Sigmoid colon (tissue), 7 donors: ENCODE measurements at places on chromosomes 7 and 10. TPM values are rescaled to one million over a fixed set of nuclear protein-coding genes. Genes with fewer than 3 reads are reported as not detected.

- no peak for DNase-seq
These were observed 170.1 kb downstream of the DOCK4 start for GRCh38 chr7:112036071-112036470.

DNA sequence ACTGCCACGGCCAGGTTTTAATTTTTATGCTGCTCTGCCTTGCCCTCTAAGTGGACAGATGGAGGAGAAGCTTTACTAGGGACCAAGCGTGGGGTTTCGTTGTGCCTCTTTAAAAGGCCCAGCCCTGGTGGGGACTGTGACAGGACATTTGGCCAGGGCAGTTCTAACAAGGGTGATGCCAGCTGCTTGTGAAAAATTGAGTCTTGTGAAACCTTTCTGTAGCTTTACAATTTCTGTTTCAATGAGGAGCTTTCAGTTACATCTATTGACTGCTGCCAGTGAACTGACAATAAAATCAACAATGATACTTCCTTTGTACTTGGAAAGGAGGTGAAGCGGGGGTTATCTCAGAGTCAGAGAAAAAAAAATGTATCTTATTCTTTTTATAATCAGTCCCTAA is 233.1 kb upstream of the CSTF2T start:
- no peak for DNase-seq

GRCh38 chr7:4667776-4668509 is 14.2 kb upstream of the FOXK1 start:
- DNase-seq, result peak; percentile 44

The CUBN gene
- not detected for polyA plus RNA-seq

The MALRD1 gene
- polyA plus RNA-seq, result not detected

DNA sequence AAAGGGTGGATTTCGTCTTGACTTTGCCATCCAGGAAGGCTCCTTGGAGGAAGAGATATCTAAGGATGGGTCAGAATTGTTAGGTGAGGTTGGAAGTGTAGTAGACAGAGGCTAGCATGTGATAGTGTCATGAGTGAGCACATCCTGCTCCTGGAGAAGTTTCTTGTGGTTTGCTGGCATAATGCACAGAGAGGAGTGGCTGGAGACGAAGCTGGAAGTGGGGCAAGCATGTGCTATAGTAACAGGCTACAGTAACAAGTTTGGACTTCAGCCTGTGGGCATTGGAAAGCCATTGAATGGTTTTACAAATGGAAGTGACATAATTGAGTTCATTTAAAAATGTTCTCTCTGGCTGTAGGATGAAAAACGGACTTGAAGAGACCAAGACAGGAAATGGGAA is 175.6 kb upstream of the VWC2 start:
- DNase-seq, result no peak

The DLX6 gene
- not detected for polyA plus RNA-seq

The NAT16 gene
- polyA plus RNA-seq, result not detected

- DNase-seq, result peak; percentile 61
These were observed 60.7 kb downstream of the ZRANB1 start for GRCh38 chr10:125002423-125003145.

The NPTX2 gene
- polyA plus RNA-seq, result 4.7 TPM

The GRID1 gene
- not detected for polyA plus RNA-seq

- no peak for DNase-seq
These were observed 5.5 kb upstream of the BLNK start for GRCh38 chr10:96276831-96277230.

DNA sequence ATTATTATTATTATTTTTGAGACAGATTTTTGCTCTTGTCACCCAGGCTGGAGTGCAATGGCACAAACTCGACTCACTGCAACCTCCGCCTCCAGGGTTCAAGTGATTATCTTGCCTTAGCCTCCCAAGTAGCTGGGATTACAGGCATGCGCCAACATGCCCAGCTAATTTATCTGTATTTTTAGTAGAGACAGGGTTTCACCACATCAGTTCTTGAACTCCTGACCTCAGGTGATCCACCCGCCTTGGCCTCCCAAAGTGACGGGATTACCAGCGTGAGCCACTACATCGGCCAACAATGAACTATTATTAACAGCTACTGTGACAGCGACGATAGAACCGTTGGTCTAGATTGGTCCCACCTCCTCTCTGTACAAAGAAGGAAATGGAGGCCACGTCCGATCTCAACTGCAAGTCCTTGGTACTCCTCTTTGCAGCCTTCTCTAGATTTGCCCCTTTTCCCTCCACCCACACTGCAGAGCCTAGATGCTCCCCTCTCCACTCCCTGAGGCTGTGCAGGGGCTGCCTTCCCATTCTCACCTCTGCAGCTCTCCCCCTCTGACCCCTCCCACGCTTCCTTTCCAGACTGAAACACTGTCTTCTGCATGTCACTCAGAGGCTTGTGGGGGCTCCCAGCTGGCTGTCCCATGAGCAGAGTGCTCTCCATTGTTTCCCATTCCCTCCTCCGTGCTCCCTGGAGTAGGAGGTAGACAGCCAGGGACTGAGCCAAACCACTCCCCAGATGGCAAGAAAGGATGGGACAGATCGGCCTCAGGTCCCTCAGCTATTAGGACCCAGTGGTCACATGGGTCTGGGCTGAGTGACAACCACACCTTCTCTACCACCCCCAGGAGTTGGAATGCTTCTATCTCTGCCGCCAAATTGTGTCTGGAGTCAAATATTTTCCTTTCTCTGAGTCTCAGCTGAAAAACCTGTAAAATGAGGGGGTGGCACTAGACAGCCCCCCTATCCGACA is 2.3 kb downstream of the LOXL4 start:
- DNase-seq, result no peak

DNA sequence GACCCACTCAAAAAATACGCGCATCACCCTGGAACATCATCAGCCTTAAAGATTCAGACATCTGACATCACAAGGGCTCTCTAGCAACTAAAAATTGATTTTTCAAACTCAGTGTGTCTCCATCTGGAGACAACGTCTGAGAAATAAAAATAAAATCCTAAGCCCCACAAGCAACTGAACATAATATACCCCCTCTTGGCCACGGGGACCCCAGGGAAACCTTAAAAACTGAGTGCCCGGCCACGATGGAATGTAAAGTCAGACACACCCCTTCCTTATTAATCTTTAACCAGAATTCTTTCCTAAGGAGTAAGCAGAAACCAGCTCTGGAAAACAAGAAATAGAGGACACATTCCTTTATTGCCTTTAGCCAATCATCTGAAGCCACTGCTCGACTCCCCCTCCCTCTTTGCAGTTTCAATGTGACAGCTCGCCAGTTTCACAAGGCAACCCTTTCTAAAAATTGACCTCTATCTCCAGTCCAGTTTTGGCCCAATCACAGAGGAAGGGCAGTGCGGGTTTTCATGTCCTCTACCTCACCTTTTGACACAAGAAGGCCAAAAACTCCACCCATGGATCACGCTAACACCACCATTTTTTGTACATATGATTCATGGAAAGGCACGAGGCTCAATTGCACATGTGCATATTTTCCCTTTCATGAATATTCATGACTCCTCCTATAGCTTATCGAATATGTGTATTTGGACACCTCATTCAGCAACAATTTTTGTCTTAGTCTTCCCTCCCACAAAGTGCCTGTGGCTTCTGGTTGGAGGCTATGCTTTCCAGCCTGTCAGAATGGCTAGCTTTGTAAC is 24.2 kb downstream of the IFIT3 start:
- DNase-seq, result no peak

- DNase-seq, result peak; percentile 40
These were observed 56.7 kb downstream of the NEURL1 start for GRCh38 chr10:103550229-103550628.

DNA sequence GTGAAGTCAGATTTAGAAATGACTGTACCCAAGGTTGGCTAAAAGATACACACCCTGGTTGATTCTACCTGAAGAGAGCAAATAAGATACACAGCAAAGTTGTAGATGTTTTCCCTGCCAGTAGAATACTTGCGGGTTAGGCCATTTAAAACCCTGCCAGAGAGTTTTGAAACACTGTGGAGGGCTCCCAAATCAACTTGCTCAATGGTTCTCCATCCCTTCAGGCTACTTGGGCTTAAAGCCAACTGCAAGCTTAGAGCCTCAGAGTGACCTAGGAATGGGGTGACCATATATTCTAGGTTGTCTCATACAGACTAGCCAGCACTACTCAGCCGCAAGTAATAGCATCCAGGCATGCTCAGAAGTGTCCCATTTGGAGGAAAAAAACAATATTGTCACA is 10.0 kb downstream of the CAV1 start:
- DNase-seq, result peak; percentile 77

- DNase-seq, result no peak
These were observed 154.3 kb downstream of the PPP1R3A start for GRCh38 chr7:113764401-113765035.

DNA sequence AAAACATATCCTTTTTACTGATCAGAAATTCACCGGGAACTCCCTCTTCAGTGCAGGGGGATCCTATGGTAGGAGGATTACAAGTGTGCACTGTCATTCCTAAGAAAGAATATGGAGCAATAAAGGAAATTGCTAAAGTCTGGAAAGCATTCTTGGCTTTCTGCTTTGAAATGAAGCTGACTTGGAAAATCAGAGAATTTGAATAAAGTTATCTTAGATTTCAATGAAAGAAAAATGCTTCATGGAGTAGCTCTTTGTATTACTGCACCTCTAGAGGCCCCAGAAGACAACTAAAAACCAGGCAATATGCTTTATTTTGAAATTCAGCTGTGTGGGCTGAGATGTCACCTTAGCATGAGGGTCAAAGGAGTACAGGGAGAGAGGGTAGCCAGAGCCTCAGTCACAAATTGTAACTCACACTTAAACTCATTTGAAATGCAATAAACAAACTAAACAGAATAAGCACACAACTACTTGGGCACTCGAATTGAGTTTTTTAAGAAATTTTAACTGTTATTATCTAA is 102.5 kb downstream of the IMMP2L start:
- no peak for DNase-seq

The INSYN2A gene
- polyA plus RNA-seq, result 0.23 TPM

- DNase-seq, result no peak
These were observed 160.7 kb upstream of the MKI67 start for GRCh38 chr10:128286762-128287500.

DNA sequence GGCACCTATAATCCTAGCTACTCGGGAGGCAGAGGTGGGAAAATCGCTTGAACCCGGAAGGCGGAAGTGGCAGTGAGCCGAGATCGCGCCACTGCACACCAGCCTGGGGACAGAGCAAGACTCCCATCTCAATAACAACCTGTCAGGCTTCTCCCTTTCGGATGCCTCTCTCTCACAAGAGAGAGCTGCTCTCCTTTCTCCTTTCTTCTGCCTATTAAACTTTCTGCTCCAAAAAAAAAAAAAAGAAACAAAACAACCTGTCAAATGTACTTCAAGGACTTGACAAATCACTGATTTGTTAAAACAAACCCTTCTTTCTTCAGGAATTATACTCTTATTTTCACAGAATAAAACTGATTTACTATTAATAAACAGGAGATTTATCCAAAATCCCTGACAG is 3.6 kb downstream of the PSAP start:
- DNase-seq, result no peak

DNA sequence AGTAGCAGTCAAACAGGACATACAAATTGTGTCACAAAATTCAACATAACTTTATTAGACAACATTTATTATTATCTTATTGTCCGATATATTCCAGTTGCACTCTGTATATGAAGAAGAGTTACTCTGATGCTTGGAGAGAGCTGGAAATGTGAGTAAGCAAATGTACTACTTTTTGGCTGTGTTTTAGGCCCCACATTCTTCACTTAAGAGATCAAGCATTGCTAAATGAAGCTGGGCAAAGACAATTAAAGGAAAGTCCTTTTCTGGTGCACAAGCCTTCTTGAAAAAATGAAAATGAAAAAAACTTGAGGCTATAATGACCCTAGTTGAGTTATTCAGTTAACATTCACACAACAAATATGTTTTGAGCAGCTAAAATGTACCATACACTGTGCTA is 26.1 kb downstream of the MYPN start:
- DNase-seq, result no peak

The PRKCQ gene
- polyA plus RNA-seq, result 3.0 TPM

The ZNF775 gene
- polyA plus RNA-seq, result 5.4 TPM

- DNase-seq, result no peak
These were observed 528.8 kb downstream of the DNAJB6 start for GRCh38 chr7:157865351-157866165.

- no peak for DNase-seq
These were observed 46.4 kb upstream of the ZNF746 start for GRCh38 chr7:149544028-149544427.

GRCh38 chr7:87452279-87452678 is 23.2 kb downstream of the ABCB4 start:
- DNase-seq, result no peak

The DYDC2 gene
- polyA plus RNA-seq, result 0.41 TPM

DNA sequence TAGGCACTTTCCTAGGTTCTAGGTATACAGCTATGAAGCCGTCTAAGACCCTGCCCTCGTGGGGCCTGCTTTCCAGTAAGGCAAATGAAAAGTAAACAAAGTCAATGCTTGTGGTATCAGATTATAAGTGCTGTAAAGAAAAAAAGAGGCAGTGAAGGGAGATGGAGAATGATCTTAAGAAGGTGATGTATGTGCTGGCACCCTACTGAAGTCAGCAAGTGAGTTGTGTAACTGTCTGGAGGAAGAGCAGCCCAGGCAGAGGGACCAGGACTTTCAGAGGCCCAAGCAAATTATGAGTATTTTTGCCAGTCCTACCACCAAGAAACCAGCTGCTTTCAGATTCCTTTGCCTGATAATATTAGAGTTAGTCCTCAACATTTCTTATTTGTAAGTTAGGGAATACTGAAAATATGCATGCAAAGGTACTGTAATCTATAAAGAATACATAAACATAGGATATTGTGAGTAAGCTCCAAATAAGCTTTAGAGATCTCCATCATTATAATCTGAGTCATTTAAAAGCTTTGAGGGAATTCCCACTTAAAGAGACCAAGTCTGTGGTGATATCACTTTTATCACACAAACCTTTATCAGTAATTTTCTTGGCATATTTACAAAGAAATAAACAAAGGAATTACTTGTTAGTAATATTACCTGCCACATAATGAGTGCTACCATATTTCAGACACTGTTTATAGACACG is 329.2 kb upstream of the LRGUK start:
- DNase-seq, result no peak

DNA sequence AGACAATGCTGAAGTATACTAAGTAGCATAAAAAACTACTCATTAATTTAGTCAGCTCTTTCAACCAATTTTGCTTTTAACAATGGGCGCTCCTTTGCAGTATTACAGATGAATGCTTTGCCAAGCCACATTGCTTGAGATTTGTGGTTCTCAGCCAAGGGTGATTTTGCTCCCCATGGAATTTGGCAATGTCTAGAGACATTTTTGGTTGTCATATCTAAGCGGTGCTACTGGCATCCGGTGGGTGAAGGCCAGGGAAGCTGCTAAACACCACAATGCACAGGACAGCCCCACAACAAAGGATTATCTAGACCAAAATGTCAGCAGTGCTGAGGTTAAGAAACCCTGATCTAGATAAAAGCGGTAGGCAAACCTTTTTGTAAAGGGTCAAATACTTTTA is 112.0 kb downstream of the UBE2H start:
- no peak for DNase-seq

DNA sequence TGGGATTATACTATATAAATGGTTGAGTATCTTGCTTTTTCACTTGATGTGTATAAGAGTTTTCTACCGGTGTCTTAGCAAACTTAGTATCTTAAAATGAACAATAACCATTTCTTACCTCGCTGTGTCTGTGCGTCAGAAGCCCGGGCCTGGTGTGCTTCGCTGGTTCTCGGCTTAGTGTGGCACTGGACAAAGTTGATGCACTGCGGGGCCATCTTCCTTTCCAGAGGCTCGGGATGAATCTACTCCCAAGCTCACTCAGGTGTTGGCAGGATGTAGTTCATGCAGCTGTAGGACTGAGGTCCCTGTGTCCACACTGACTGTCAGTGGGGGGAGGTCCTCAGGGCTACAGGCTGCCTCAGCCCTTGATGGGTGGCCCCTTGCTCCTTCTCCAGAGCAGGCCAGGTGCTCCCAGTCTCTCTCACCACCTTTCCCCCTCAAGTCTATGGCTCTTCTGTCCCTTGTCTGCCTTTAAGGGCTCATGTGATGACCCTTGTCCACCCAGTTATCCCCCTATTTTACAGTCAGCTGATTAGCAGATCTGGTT is 227.8 kb downstream of the GLRX3 start:
- no peak for DNase-seq
